ENCODE measurements at places on chromosomes 12 and 14. TPM values are rescaled to one million over a fixed set of nuclear protein-coding genes. Genes with fewer than 3 reads are reported as not detected.

RHEBL1 gene
- 2.1 TPM for total RNA-seq

DNA sequence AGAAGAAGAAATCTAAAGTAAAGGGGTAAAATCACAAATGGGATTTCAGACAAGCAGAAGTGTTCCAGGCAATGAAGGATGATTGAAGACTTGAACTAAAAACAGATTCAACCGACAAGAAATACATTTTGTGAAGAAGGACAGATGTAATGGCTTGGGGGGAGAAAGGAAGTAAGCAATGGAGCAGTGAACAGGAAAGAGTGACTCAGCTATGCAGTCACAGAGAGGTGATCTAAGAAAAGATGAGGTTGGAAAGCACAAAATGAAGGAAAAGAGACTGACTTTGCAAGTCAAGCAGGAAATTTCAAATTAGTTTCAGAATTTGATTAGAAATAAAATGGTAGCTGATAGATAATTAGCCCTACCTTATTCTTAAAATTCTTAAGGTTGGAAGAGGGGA lies 66.5 kb downstream of the PUS7L start:
- peak overlapping the region; percentile 17 for H3K27ac ChIP-seq
- H3K4me1 ChIP-seq: peaks cover 5% of the 10 kb centered on the region

- no peak for DNase-seq
- peaks cover 6% of the 10 kb centered on the region for H3K4me1 ChIP-seq
- H3K4me3 ChIP-seq: peak overlapping the region; percentile 1
- H3K36me3 ChIP-seq: no peaks in the 10 kb centered on the region
- no peaks in the 10 kb centered on the region for H3K27me3 ChIP-seq
- no peak overlapping the region for H3K27ac ChIP-seq
Measured at GRCh38 chr14:84129007-84129406, 1400.9 kb upstream of the FLRT2 start.

CLEC7A gene
- total RNA-seq: not detected

- no peak for DNase-seq
- H3K36me3 ChIP-seq: no peaks in the 10 kb centered on the region
- H3K4me3 ChIP-seq: no peak overlapping the region
- no peak overlapping the region for H3K27ac ChIP-seq
- peaks cover 6% of the 10 kb centered on the region for H3K27me3 ChIP-seq
Measured at GRCh38 chr12:62806893-62807292, 128.1 kb downstream of the PPM1H start.

DNA sequence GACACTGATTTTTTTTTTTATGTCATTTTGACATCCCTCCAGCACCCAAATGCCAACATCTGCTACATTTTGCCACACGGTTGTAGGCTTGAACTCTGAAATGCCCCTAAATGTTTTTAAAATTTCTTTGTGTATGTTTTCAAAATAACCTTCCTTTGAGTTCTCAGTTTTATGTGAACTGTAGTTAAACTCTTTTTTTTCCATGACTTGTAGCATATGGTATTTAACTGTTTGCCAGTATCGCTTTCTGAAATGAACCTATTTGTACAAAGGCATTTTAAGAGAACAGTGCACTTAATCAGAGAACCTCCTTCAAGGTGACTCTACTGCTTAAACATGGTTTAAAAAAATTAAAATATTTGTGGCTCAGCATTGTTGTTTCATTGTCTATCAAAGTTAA lies 61.5 kb downstream of the PDE3A start:
- no peaks in the 10 kb centered on the region for H3K27me3 ChIP-seq
- H3K36me3 ChIP-seq: no peaks in the 10 kb centered on the region
- no peak for DNase-seq
- H3K4me3 ChIP-seq: no peak overlapping the region

GRCh38 chr14:99192028-99192621 lies 79.9 kb downstream of the BCL11B start:
- no peaks in the 10 kb centered on the region for H3K36me3 ChIP-seq
- peaks cover 25% of the 10 kb centered on the region for H3K4me1 ChIP-seq
- peaks cover 2% of the 10 kb centered on the region for H3K27me3 ChIP-seq
- no peak for DNase-seq

DHRS2 gene
- total RNA-seq: not detected

GRCh38 chr12:32906399-32907165 lies 10.0 kb upstream of the PKP2 start:
- no peak for DNase-seq
- H3K36me3 ChIP-seq: no peaks in the 10 kb centered on the region
- H3K27me3 ChIP-seq: peaks cover 22% of the 10 kb centered on the region
- no peak overlapping the region for H3K4me3 ChIP-seq

DNA sequence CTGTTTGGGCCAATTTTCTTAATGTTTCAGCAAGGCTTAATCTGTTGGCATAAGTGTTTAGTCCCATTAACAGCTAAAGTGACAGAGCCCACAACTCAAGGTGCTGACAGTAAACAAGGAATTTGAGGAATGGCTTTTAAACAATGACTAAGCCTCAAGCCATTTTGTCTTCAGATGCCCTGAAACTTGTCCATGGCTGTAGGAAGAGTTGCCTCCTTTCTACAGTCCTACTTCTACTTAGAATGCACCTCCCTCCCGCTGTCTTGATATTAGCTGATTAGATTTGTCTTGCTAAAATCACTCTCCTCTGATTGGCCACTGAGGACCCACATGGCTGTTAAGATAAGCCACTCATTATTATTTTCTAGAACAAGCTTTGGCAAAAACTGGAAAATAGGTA lies 188.4 kb upstream of the OTX2 start:
- no peak overlapping the region for H3K4me3 ChIP-seq
- H3K36me3 ChIP-seq: no peaks in the 10 kb centered on the region
- peaks cover 7% of the 10 kb centered on the region for H3K27me3 ChIP-seq

ACVRL1 gene
- total RNA-seq: 0.49 TPM

DNA sequence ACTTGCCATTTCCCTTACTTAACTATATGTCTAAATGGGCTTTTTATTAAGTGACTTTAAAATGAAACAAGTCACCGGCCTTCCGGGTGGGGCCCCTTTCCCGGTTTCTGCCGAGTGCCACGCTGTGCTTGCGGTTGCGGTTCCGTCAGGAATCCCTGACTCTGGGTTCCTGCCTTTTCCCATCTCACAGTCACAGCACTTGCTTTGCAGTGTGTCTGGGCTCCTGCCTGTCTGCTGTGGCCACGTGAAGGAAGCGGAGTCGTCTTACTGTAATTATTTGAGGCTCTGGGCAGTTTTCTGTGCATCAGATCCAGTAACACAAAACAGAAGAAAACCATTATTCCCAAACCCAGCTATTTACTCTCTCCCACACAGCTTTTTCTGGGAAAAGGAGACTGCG lies 44.0 kb upstream of the FRMD6 start:
- no peaks in the 10 kb centered on the region for H3K27me3 ChIP-seq
- H3K27ac ChIP-seq: no peak overlapping the region
- H3K36me3 ChIP-seq: no peaks in the 10 kb centered on the region
- peaks cover 14% of the 10 kb centered on the region for H3K4me1 ChIP-seq
- no peak overlapping the region for H3K4me3 ChIP-seq

- no peaks in the 10 kb centered on the region for H3K27me3 ChIP-seq
- H3K4me1 ChIP-seq: no peaks in the 10 kb centered on the region
- no peak overlapping the region for H3K4me3 ChIP-seq
- DNase-seq: no peak
- no peak overlapping the region for H3K27ac ChIP-seq
Measured at GRCh38 chr12:76939701-76940100, 60.9 kb upstream of the CSRP2 start.

GALNT16 gene
- total RNA-seq: 18.5 TPM

DNA sequence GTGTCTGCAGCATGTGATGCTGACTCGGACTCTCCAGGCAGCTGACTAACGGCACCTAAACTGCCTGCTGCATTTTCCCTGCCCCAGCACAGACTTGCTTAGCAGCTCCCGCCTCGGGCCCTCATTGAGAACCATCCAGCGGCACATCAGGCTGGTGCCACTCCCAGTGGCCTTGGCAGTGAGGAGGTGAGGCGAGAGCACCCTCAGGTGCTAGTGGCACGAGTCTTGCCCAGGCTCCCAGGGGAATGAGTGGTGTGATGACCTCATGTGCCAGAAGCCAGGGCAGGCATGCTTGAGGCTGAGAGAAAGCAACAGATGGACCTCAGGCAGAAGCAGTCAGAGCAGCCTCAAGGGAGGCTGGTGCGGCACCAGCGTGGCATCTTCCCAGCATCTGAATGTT lies 60.2 kb downstream of the PRKCH start:
- H3K27ac ChIP-seq: no peak overlapping the region
- H3K27me3 ChIP-seq: no peaks in the 10 kb centered on the region
- H3K4me1 ChIP-seq: no peaks in the 10 kb centered on the region
- H3K4me3 ChIP-seq: no peak overlapping the region
- H3K36me3 ChIP-seq: peaks cover under 1% of the 10 kb centered on the region

DNA sequence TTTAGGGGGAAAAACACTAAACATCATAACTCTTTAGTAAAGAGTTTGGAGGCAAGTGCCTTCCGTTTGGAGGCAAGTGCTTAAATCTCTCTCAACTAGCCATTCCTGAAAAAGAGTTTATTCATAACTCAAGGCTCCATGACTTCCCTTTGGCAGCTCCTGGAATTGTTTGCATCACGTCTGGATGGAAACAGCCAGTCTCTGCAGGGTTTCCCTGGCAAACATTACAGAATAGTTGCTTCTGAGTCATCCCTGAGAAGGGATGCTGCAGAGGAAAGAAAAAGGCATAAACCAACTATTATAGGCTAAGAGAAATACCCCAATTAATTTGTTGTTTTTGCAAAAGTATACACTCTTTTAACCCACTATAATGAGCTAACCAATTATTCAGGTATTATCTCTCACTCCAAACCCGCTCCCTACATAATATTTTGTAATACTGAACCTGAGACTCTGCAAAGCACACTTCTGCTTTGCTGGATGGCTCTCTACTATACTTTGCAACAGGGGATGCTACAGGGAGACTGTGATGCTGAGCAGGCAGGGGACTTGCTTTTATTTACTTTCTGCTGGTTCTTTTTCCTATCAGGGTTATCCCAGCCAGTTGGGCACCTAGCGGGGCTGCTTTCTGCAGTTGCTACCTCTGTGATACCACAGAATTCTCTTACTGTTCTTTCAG lies 497.7 kb downstream of the FUT8 start:
- no peaks in the 10 kb centered on the region for H3K27me3 ChIP-seq
- H3K36me3 ChIP-seq: no peaks in the 10 kb centered on the region
- DNase-seq: no peak
- no peak overlapping the region for H3K27ac ChIP-seq
- H3K4me1 ChIP-seq: no peaks in the 10 kb centered on the region

- no peak overlapping the region for H3K27ac ChIP-seq
- no peak for DNase-seq
- no peaks in the 10 kb centered on the region for H3K36me3 ChIP-seq
- H3K27me3 ChIP-seq: no peaks in the 10 kb centered on the region
Measured at GRCh38 chr12:2382370-2383155, 329.8 kb downstream of the CACNA1C start.

DNA sequence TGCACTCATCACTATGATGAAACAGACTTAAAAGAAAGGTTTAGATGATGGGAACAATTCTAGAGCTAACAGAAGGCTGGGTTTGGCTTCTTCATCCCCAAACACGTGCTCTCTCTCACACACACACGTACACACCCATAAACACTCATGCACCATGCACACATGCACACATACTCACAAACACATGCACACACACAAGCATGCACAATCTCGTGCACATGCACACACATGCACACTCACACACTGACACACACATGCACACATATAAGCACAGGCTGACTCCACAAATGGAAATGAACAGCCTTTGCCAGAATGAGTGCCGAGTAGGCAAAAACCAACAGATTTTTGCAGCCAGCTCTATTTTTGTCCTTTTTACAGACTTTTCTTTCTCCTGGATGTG lies 1571.6 kb downstream of the AACS start:
- H3K4me1 ChIP-seq: no peaks in the 10 kb centered on the region
- no peak for DNase-seq
- H3K4me3 ChIP-seq: no peak overlapping the region
- peaks cover 7% of the 10 kb centered on the region for H3K27me3 ChIP-seq
- H3K36me3 ChIP-seq: peaks cover 5% of the 10 kb centered on the region

DNA sequence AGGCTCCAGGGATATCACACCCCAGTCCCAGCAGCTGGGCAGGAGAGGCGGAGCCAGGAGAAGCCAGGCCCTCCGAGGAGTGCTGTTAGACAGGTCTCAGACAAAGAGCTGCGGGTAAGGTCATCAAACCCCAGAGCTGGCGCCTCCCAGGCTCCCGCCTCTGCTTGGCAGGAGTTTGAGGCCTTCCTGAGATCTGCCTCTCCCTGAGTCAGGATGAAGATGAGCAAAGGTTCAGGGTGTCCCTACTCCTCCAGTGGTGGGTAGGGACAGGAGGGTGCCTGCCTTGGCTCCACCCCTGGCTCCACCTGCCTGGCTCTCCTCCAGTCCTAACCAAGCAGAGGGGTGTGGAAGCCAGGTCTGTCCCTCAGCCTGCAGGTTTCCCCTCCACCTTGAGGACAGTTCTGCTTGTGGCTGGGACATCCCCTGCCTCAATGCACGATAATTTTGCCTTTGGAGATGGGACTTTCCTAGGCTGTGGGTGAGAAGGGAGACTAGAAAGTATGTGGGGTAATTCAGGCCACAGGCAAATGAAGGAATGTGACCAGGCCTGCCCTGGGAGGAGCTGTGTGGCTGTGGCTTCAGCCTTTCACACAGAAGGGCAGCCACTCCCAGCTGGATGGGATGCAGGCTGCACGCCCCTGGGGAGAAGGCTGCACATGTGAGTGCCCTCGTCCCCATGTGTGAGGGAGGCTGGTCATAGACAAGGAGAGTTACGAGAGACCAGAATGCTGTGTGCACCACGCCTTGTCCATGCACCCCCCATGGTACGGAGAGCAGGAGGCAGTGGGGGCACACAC lies 2.2 kb downstream of the PLEKHG6 start:
- H3K27ac ChIP-seq: no peak overlapping the region
- H3K36me3 ChIP-seq: no peaks in the 10 kb centered on the region
- H3K4me1 ChIP-seq: peaks cover 12% of the 10 kb centered on the region
- no peak for DNase-seq

DNA sequence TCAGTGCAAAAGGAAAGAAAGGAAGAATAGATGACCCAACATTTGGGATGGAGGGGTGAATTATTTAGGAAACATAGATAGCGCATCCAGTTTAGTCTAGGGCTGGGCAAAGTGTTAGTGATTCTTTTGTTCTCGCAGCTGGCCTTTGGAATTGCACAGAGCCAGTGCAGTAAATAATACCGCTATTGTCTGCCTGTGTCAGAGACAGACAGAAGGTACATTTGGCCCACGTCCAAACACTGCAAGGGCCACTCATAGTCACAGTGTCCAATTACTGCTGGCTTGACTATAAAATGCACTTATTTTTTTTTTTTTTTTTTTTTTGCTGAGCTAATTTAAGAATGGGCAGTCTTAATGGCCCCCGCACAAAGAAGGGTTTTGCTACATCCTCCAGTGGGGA lies 638.6 kb downstream of the BCL11B start:
- H3K36me3 ChIP-seq: no peaks in the 10 kb centered on the region
- H3K27me3 ChIP-seq: no peaks in the 10 kb centered on the region
- peak overlapping the region; percentile 63 for H3K4me3 ChIP-seq
- peaks cover 31% of the 10 kb centered on the region for H3K4me1 ChIP-seq
- no peak overlapping the region for H3K27ac ChIP-seq

All from neural crest cell (in vitro differentiated cells).